AG04450 (cell line): ENCODE measurements at places on chromosomes 3 and 15. TPM values are rescaled to one million over a fixed set of nuclear protein-coding genes. Genes with fewer than 3 reads are reported as not detected.

GRCh38 chr3:119225121-119225520 is 15.6 kb downstream of the B4GALT4 start:
- DNase-seq: no peak

DNA sequence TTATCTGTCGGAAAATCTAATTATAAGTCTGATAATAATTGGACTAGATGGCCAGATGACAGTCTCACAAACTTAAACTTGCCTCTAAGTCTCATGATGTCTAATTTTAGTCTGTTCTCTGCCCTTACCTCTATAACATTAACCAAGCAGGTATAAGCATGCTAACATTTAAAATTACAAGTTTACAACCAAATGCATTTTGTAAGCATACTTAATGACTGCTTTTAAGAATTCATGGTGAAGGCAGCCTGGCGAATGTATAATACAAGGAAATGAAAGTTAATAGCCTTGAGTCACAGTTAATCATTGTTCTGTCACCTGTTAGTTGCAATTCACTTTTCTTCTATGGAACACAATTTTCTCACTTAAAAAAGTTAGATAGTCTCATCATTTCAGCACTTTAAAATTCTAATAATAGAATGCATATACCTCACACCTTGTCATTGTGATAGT is 16.5 kb downstream of the BCHE start:
- no peak for DNase-seq

GOLGA8H gene
- polyA plus RNA-seq: 0.04 TPM in 1 of 2 replicates, not detected in the other

SNTN gene
- not detected in 2 replicates for polyA plus RNA-seq

DNA sequence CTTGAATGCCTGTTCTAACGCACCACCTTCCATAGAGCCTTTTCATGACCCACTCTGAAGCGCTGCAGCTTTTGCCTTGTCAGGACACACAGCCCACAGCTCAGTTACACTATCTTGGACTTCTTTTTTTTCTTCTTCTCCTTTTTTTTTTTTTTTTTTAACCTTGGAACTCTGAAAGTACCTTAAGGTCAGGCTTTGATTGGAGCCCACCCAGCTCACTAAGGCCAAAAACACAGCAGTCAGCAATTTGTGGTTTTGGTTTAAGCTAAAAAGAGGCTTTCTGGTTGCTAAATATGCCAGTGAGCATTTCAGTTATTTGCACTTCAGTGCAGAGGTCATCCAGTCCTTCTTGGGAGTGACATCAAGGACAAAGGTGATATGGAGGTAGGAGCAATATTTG is 1.7 kb downstream of the SLC25A20 start:
- DNase-seq: no peak

GRCh38 chr3:77605865-77606264 is 566.0 kb downstream of the ROBO2 start:
- DNase-seq: no peak

TGM4 gene
- polyA plus RNA-seq: 0.02 and 0.12 TPM in 2 replicates

DNA sequence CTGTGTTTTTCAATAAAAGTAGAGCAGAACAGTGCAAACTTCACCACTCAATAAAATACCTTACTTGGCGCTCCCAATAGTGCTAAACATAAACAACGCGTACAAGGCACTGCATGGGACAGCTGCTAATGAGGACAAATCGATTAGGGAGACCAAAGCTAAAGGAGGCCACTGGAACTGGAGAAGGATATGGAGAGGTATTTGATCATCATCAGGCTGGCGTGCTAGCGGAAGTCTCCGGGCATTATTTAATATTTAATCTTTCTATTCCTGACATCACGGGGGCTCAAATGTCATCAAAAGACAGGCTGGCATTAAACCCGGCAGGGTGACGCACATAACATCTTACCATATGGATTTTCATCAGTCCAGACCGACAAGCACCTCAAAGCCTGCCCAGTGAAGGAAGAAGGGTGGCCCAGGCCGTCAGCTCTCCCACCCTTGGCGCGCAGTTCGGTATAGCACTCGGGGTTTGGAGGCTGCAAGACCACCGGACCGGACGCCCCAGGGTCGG is 604 bp downstream of the CCPG1 start:
- DNase-seq: no peak

DNA sequence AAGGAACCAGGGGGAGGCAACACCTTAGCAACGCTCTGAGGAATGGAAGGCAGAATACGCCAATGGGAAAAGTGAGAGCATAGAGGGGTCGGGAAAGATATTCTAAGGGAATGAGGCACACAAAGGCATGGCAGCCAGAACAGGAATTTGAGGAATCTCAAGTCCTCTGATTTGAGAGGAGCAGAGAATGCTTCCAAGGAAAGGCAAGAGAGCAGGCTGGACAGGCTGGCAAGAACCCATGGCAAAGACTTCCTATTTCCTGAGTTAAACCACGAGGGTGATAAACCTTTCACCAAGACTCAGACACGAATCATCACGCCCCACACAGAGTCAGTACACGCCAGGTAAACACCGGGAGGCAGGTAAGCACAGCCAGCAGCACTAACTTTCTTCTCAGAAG is 109.8 kb downstream of the IGF2BP2 start:
- no peak for DNase-seq

GRCh38 chr3:37243820-37244748 is 69.7 kb upstream of the LRRFIP2 start:
- DNase-seq: no peak

DNA sequence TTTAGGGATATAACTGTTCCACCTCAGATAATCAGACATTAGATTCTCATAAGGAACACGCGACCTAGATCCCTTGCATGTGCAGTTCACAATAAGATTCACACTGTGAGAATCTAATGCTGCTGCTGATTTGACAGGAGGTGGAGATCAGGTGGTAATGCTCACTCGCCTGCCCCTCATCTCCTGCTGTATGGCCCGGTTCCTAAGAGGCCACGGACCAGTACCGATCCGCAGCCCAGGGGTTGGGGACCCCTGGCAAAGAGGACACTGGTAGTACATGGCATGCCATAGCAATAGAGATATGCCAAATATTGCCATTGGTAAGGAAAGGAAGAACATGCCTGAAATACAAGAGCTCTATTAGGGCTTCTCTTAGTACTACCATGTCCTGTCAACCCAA is 59.7 kb downstream of the LSM3 start:
- no peak for DNase-seq

EFHB gene
- 0.24 and 0.33 TPM in 2 replicates for polyA plus RNA-seq

NRROS gene
- 0.10 and 0.11 TPM in 2 replicates for polyA plus RNA-seq
